ENCODE measurements at places on chromosomes 2 and 18. TPM values are rescaled to one million over a fixed set of nuclear protein-coding genes. Genes with fewer than 3 reads are reported as not detected.

The PPIG gene
- total RNA-seq: 21.2 TPM

The NYAP2 gene
- not detected for total RNA-seq

The ACTG2 gene
- total RNA-seq: not detected

The KANSL1L gene
- 9.2 TPM for total RNA-seq

The TUBA3E gene
- total RNA-seq: not detected

The EPC2 gene
- total RNA-seq: 9.4 TPM

The MYCN gene
- 1.8 TPM for total RNA-seq

DNA sequence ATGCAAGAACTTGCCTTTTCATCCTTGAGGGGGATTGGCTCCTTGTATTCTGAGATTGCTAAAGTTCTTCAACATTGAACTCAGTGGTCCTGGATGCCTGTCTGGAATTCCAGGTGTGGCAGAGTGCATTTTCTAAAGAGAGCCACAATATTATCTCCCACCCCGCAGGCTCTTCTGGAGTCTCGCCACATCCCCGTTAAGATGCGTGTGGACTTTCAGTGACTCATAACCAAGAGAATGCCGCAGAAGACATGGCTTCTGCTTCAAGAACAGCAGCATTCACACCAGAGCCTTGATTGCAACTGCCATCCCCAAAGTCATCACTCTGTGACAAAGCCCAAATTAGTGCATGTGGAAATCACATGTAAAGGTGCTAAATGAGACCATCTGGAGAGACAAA lies 142.7 kb downstream of the CDH20 start:
- DNase-seq: no peak

- no peak for DNase-seq
Measured at GRCh38 chr2:175154661-175155082, 13.3 kb downstream of the ATF2 start.

- DNase-seq: no peak
Measured at GRCh38 chr18:79487183-79487800, 91.6 kb downstream of the NFATC1 start.

DNA sequence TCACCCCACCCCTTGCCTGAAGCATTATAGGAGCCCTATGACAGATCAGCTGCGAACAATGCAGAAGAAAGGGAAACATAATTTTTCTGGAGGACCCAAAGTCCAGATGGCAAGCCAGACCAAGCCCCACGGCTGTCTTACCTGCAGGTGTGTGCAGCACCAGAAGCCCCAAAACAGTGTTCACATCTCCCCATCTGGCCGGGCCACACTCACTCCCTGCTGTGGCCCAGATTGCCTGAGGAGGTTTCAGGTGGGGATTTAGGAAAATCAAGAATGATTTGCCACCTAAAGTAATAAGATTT lies 11.7 kb upstream of the STK17B start:
- DNase-seq: no peak

- DNase-seq: no peak
Measured at GRCh38 chr2:144510294-144510991, 9.5 kb downstream of the ZEB2 start.

- no peak for DNase-seq
Measured at GRCh38 chr2:237235383-237236095, 149.8 kb downstream of the COPS8 start.
